ENCODE measurements at places on chromosomes 1 and 21.

DNA sequence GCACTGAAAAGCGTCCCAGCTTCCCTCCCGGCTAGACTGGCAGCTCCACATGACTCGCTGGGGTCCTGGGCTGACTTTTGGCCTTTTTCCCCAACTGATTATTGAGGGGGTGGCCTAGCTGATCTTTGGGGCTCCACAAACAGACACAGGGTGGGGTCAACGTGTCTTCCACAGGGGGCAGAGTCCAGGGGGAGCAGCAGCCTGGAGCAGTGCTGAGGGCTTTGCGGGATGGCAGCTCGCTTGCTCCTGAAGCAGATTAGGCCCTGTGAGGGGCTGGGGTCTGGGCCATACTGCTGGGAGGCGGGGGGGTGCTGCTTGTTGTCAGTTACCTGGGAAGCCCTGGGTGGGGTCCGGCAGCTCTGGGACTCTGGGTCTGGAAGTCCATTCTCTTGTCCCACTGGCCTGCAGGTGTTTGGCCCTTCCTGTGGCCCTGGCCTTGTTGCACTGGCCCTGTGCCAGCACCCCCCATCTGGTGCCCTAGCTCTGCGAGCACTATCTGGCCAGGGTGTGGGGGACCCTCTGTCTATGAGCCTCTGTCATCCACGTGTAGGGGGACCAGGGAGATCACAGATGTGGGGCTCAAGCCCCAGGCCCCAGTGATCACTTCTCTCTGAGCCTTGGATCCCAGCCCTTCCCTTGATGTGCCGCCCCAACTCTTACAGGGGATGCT, 12.3 kb upstream of the HES5 start:
- DNase-seq, result no peak

- no peak for DNase-seq
Observed at GRCh38 chr1:185050823-185051451, 5.6 kb downstream of the RNF2 start.

DNA sequence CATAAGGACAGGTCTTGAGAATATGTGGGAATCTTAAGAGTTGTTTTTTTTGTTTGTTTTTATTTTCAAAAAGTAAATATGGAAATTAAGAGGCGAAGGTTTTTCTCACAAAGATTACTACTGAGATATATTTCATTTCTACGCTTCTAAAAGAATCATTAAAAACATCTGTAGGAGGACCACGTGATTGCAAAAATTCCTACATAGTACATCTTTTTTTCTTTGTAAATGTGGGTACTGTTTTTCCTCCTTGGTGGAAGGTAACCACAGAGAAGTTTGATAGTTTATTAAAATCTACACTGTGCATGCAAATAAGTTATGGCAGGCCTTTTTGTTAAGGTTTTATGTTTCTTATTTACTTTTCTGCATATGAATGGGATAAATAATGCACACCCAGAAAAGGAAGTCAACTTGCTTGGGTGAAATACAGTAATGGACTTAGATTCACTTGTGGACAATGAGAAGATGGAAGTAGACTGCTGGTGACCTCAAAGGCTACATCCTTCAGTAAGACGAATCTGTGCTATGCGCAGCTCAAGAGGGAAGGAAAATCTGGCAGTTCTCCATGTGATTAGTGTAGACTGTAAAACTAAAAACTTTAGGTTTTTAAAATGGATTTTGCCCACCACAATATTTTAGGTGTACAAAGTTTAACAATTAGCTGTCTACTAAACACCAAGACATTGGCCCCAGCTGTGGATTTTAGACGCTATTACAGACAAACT, 2.0 kb downstream of the AK5 start:
- DNase-seq, result no peak

- DNase-seq, result no peak
Observed at GRCh38 chr1:168223261-168223660, 2.5 kb upstream of the SFT2D2 start.

DNA sequence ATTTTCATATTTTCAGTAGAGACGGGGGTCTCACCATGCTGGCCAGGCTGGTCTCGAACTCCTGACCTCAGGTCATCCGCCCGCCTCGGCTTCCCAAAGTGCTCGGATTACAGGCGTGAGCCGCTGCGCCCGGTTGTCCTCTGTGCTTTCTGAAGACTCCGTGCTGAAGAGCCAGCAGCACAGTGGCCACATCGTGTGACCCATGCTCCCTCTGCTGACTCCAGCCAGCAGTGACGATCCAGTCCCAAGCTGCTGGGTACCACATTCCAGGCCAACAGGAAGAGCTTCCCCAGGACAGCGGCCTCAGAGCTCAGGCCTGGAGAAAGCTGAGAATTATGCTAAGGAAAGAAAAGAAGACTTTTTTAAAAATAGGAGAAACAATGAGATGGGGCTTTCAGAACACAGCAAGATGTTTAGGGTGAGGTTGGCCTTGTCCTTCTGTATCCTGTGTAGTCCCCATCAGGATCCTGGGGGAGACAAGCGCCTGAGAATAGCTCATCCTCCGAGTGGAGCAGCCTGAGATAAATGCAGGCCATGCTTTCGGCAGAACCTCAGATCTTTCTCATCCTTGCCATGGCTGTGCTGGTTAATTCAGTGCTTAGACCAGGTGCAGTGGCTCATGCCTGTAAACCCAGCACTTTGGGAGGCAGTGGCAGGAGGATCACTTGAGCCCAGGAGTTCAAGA, 207.1 kb downstream of the SLC35F3 start:
- DNase-seq, result no peak

DNA sequence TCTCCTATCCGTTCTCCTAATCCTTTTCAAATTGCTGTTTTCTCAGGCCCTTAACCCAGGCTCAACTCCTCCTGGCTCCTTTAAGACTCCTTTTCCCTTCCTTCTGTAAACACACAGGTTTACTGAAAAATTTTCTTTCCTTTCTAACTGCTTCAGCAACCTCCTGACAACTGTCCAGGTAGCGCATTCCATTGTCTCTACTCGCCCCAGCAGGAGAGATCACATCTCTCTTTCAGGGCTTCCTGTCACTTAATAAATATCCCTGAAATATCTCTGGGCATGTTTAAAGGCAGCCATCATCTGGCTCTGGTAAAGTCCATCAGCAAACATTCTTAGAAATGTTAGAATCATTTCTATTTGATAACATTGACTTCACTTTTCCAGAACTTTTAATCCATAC, 211.2 kb upstream of the PTBP2 start:
- no peak for DNase-seq

GRCh38 chr1:18769140-18769539, 90.3 kb downstream of the TAS1R2 start:
- DNase-seq, result no peak

GRCh38 chr1:206651958-206652890, 16.9 kb downstream of the DYRK3 start:
- no peak for DNase-seq

DNA sequence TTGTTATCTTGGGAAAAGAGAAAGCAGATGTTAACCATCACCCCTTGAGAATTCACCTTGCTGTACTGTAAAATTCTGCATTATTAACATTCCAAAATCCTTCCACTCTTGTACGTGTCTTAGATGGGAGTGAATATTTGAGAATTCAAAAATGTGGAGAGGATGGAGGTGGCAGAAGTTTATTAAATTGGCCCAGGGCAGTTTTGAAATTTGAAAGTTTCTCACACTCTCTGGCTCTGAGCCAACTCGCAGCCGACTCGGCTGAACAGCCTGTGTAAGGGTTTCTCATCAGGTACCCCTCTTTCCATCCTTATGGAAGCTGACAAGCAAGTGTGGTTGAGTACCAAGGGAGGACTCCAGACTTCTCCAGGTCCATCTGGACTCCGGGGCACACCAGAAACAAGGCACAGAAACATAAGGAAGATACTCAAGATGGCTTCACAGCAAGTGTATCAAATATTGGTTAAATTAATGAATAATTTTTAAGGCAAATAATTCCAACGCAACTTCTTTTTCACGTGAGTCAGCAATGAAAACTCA, 45.1 kb downstream of the RRAGC start:
- DNase-seq, result no peak

GRCh38 chr21:46148106-46148505, 7.3 kb downstream of the FTCD start:
- no peak for DNase-seq

DNA sequence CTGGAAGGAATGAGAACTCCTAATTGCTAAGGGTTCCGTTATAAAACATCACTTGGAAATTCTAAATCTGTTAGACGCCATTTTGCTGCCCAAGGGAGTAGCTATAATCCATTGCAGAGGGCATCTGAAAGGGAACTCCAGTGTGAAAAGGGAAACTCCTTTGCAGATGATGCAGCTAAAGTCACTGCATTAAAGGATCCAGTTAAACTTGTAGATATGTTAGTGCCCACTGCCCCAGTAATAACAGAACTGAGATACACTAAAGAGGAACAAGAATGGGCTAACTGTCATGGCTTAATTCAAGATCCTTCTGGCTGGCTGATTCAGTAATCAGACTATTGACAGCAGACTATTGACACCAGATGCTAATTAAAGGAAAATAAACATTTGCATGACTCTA, 81.8 kb upstream of the KIAA0040 start:
- DNase-seq, result no peak

DNA sequence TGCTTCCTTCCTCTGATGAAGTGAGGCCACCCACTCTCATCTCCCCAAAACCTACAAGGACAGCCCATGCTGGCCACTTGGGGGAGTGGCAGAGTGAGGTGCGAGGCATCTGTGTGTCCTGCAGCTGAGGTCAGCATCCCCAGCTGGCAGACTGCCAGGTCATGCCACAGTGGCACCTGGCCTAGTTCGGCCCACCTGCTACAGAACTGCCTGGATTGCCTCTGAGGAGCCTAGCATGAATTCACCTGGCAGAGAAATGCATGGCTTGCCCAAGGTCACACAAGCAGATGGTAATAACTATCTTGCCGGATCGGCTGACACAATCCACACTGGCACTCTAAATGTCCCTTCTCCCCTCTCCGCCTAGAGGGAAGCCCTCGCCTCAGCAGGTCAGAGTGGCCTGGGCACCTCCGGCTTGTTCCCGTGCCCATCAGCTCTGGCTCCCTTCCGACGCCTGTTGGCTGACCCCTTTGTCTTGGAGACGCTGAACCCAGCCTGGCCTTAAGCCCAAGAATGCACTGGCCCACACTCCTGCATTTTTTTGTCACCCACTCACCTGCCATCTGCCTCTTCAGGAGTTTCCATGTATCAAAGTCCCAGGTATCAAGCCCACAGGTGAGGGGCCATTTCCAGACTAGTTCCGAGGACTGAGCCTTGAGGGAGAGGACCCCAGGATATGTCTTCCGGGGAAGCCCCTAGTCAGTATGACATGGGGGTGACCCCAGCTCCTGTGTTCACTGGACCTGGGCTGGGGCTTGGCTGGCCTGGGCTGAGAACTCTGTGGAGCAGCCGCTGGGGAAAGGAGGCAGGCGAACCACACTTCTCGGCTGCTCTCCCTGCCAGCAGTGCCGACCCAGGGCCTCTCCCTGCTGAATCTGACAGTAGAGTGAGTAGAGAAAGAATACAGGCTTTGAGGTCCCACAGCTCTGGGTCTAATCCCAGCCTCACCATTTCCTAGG, 21.7 kb downstream of the ECE1 start:
- DNase-seq, result no peak

GRCh38 chr1:63929106-63929478, 155.3 kb downstream of the ROR1 start:
- DNase-seq, result no peak

GRCh38 chr1:13514821-13515220, 1.0 kb upstream of the LRRC38 start:
- DNase-seq, result no peak

GRCh38 chr1:160260406-160261382, 1.7 kb downstream of the DCAF8 start:
- DNase-seq, result no peak

- DNase-seq, result no peak
Observed at GRCh38 chr1:33152685-33153432, 29.0 kb downstream of the TRIM62 start.

- no peak for DNase-seq
Observed at GRCh38 chr1:223504741-223505140, 111.5 kb downstream of the CCDC185 start.

DNA sequence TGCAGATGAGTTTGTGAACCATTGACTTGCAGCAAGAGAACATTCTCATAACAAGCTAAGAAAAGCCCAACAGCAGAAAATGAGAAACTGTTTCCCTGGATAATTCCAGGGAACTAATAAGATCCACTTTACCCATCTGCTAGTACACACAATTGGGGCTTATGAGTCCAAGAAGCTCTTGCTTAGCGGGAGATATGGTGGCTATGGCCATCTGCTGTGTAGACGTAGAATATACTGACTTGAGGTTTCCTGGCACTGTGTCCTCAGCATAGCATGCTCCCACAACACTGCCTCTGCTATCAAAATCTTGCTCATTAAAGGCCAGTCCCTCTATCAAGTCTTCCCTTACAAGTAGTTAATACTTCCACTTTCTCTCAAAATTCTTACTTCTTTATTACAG, 6.8 kb upstream of the RXRG start:
- DNase-seq, result no peak

DNA sequence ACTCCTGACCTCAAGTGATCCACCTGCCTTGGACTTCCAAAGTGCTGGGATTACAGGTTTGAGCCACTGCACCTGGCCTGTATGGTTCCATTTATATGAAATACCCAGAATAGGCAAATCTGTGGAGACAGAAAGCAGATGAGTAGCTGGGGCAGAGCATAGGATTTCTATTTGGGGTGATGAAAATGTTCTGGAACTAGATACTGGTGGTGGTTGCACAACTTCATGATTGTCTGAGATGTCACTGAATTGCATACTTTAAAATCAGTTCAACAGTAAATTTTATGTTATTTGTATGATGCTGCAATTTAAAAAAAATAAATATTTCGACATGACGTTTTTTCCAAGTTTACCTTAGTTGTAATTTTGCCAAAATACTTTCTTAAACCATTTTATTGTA, 23.9 kb downstream of the ITSN1 start:
- no peak for DNase-seq

DNA sequence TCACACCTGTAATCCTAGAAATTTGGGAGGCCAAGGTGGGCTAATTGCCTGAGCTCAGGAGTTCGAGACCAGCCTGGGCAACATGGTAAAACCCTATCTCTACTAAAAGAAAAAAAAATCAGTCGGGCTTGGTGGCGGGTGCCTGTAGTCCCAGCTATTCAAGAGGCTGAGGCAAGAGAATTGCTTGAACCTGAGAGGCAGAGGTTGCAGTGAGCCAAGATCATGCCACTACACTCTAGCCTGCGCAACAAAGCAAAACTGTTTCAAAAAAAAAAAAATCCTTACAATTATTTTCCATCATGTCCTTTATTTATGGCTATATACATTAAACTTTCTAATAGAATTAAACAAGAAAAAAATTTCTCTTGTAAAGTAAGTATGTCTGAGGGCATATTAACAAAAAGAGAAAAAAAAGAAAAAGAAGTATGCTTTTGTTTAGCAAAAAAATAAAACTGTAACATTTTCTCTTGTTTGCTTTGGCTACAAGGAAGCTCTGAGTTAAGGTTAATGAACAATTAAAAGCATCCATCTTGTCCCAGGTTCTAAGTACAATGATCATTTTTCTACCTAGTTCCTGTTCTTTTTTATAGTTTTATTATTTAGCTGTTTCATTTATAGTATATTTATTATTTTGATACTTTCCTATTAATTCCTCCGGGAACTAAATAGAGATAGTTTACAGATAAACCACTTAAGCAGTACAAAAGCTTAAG, 18.1 kb downstream of the TMEM50B start:
- DNase-seq, result no peak

DNA sequence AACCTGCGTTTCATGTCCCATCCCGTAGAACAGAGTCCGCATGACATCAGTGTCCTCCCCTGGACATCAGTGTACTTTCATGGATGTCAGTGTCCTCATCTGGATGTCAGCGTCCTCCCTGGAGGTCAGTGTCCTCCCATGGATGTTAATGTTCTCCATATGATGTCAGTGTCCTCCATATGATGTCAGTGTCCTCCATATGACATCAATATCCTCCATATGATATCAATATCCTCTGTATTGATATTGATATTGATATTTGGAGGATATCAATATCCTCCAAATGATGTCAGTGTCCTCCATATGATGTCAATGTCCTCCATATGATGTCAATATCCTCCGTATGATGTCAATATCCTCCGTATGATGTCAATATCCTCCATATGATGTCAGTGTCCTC, 284.9 kb downstream of the AJAP1 start:
- no peak for DNase-seq

All from T-helper 2 cell (primary cell).